ENCODE measurements at places on chromosomes 6 and 20. TPM values are rescaled to one million over a fixed set of nuclear protein-coding genes. Genes with fewer than 3 reads are reported as not detected.

DNA sequence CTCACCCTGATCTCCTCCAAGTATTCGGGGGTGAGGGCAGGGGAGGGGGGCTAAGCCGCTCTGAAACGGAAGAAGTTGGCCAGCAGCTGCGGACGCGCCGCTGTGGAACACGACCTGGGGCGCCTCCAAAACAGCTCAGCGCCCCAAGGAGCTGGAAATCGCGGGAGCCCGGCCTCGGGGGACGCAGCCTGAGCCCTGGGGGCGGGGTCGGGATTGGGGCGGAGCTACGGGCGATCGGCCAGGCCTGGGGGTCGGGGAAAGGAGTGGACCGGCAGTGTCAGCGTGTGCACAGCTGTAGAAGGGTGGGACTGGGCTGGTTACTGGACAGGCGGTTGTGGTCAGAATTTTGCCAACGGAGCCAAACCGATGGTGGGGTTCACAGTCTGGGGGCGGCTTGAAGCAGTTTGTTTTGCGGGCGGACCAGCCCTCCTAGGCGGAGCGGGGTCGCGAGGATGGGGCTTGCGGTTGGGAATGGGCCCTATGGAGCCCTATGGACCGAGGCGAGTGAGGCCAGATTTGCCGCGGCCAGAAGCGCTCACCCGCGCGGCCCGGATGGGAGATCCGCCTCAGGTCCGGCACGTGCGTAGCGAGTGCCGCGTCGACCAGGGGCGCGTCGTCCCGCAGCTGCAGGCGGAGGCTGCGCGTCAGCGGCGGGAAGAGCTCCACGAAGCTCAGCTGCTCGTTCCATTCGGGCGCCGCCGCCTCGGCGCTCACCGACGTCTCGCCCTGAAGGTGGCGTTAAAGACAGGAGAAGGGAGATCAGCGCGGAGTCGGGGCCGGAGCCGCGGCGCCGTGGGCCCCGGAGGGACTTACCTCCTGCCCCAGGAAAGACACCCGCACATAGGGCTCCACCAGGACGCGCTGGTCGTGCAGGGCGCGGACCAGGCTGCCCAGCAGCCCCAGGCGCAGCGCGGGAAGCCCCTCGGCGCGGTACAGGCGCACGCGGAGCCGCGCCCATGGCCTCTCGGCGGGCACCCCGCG is 14.3 kb upstream of the SPAG4 start:
- DNase-seq = no peak
- peaks cover 20% of the 10 kb centered on the region for H3K27me3 ChIP-seq
- H3K36me3 ChIP-seq = no peaks in the 10 kb centered on the region
- peaks cover 20% of the 10 kb centered on the region for H3K4me1 ChIP-seq

GRCh38 chr6:44606504-44606903 is 219.0 kb downstream of the CDC5L start:
- DNase-seq = no peak
- no peaks in the 10 kb centered on the region for H3K27me3 ChIP-seq
- no peak overlapping the region for H3K4me3 ChIP-seq
- H3K4me1 ChIP-seq = no peaks in the 10 kb centered on the region
- no peak overlapping the region for H3K27ac ChIP-seq
- no peaks in the 10 kb centered on the region for H3K36me3 ChIP-seq

DNA sequence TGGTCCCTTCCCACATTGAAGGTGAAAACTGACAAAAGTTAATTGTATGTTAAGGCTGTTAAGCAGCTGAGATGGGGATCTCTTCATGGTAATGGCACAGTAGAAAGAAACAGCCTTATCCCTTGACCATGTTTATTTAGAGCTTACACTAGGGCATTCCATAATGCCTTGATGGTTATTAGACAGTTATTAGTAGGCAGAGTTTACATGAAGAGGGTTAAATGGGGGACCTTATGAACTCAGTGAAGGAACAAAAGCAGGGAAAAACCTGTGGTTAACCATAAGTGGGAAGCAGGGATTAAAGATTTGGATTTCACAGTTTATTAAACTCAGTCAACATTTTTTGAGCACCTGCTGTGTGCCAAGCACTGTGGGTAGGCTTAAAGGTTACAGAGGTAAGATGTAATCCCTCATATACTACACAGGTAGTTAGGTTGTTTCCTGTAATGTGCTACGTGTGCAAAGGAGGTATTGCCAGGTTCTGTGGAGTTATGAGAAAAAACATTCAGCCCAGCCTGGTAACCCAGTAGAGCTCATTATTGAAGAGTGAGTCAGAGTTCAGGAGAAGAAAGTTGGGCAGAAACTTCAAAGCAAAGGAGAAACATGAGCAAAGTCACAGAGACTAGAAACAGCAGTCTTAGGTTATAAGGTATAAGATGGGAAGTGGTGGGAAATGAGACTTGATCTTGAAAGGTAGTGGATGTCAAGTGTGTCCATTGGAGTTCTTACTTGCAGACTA is 32.3 kb upstream of the GNRH2 start:
- no peaks in the 10 kb centered on the region for H3K27me3 ChIP-seq
- no peak for DNase-seq
- no peak overlapping the region for H3K27ac ChIP-seq
- H3K4me3 ChIP-seq = no peak overlapping the region

GRCh38 chr20:57450419-57450818 is 59.2 kb downstream of the RBM38 start:
- H3K4me3 ChIP-seq = no peak overlapping the region
- H3K27me3 ChIP-seq = peaks cover 3% of the 10 kb centered on the region
- H3K27ac ChIP-seq = no peak overlapping the region
- no peak for DNase-seq

DNA sequence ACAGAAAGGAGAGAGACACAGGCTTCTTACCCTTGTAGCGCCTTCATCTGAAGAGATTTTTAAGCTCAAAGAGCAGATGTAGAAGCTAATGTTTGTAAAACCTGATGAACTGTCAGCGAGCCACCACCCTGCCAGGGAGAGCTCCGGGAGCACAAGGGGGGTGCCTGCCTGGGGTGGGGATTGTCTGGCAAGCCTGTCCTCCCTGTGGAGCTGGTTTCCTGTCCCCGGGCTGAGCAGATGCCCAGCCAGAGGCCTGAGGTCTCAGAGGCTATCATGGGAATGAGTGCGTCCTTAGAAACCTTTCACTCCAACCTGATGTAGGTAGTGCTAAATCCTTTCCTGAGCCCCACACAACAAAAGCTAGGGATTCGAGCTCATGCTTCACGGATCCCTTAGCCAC is 41.9 kb upstream of the NR2E1 start:
- H3K27ac ChIP-seq = no peak overlapping the region
- no peaks in the 10 kb centered on the region for H3K36me3 ChIP-seq
- peaks cover 81% of the 10 kb centered on the region for H3K27me3 ChIP-seq
- peaks cover 12% of the 10 kb centered on the region for H3K4me1 ChIP-seq

- H3K4me1 ChIP-seq = no peaks in the 10 kb centered on the region
- no peak overlapping the region for H3K4me3 ChIP-seq
- no peak for DNase-seq
- H3K27ac ChIP-seq = no peak overlapping the region
These were observed 759 bp downstream of the CRISP3 start for GRCh38 chr6:49743429-49743828.

DNA sequence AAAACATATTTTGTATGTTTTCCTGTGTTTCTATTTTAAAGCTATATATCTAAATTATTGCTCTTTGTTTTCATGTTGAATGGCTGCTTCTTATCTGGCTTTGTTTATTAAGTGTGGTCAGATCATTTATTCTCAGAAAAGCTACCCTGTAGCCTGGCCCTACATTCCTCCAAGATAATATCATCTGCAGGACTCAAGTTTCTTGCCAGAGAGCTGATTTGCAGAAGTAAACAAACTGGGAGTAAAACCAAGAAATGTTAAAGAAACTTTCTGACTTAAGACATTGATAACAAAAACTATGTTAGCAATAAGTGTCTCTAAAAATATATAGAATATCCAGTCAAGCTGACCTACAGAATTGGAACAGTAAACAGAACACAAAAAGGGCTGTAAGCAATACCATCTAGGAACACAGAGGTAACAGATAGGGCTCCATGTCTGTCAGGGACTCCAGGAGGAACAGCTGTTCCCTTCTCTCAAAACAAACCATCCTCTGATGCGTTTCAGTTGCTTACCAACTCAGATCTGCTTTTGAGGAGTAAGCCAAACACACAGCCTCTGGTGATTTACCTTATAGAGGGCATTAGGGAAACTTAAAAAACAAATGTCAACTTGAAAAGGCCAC is 17.5 kb upstream of the CEP85L start:
- no peak overlapping the region for H3K27ac ChIP-seq
- H3K27me3 ChIP-seq = no peaks in the 10 kb centered on the region
- DNase-seq = no peak
- H3K36me3 ChIP-seq = no peaks in the 10 kb centered on the region
- no peak overlapping the region for H3K4me3 ChIP-seq

GRCh38 chr20:41776421-41776820 is 158.2 kb upstream of the CHD6 start:
- no peaks in the 10 kb centered on the region for H3K4me1 ChIP-seq
- no peak overlapping the region for H3K27ac ChIP-seq
- no peak for DNase-seq
- no peaks in the 10 kb centered on the region for H3K36me3 ChIP-seq
- H3K27me3 ChIP-seq = peaks cover 33% of the 10 kb centered on the region
- H3K4me3 ChIP-seq = no peak overlapping the region

GRCh38 chr6:165799391-165800153 is 136.5 kb upstream of the PDE10A start:
- H3K4me1 ChIP-seq = peaks cover 2% of the 10 kb centered on the region
- H3K36me3 ChIP-seq = no peaks in the 10 kb centered on the region
- DNase-seq = no peak
- H3K27me3 ChIP-seq = peaks cover 11% of the 10 kb centered on the region
- H3K27ac ChIP-seq = no peak overlapping the region

DNA sequence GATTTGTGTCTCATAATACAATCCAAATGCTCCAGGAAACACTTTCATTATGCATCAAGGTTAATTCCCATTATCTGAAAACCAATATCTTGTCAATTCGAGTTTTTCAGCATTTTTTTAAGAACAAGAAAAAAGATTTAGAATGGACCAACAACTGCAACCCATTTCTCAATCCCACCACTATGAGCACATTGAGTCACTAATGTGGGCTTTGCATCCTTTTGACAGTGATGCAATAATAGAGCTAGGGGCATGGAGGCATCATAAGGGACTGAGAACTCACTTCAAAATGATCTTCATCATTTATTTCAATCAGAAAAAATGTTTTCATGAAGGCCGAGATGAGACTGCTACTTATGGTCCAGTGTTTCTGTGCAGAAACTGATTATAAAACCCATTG is 74.8 kb upstream of the DEFB112 start:
- H3K36me3 ChIP-seq = no peaks in the 10 kb centered on the region
- no peak for DNase-seq
- no peak overlapping the region for H3K27ac ChIP-seq
- no peaks in the 10 kb centered on the region for H3K4me1 ChIP-seq
- H3K4me3 ChIP-seq = no peak overlapping the region

- no peak overlapping the region for H3K4me3 ChIP-seq
- H3K27me3 ChIP-seq = no peaks in the 10 kb centered on the region
- H3K27ac ChIP-seq = no peak overlapping the region
These were observed 58.0 kb downstream of the APCDD1L start for GRCh38 chr20:58457083-58457695.

- no peak overlapping the region for H3K4me3 ChIP-seq
- no peaks in the 10 kb centered on the region for H3K36me3 ChIP-seq
- no peak overlapping the region for H3K27ac ChIP-seq
- H3K4me1 ChIP-seq = peaks cover 3% of the 10 kb centered on the region
- DNase-seq = no peak
These were observed 654.5 kb upstream of the PTCHD4 start for GRCh38 chr6:48765352-48765961.

GRCh38 chr20:37564388-37565133 is 36.9 kb upstream of the BLCAP start:
- no peak overlapping the region for H3K27ac ChIP-seq
- peak; percentile 72 for DNase-seq
- H3K27me3 ChIP-seq = peaks cover 60% of the 10 kb centered on the region
- H3K4me1 ChIP-seq = peaks cover 3% of the 10 kb centered on the region

- no peak for DNase-seq
- H3K27ac ChIP-seq = no peak overlapping the region
- no peaks in the 10 kb centered on the region for H3K27me3 ChIP-seq
- H3K36me3 ChIP-seq = no peaks in the 10 kb centered on the region
These were observed 27.4 kb downstream of the STXBP5 start for GRCh38 chr6:147231589-147231988.

GRCh38 chr6:133764008-133764753 is 124.7 kb upstream of the TCF21 start:
- DNase-seq = no peak
- no peaks in the 10 kb centered on the region for H3K36me3 ChIP-seq
- peaks cover 6% of the 10 kb centered on the region for H3K4me1 ChIP-seq

DNA sequence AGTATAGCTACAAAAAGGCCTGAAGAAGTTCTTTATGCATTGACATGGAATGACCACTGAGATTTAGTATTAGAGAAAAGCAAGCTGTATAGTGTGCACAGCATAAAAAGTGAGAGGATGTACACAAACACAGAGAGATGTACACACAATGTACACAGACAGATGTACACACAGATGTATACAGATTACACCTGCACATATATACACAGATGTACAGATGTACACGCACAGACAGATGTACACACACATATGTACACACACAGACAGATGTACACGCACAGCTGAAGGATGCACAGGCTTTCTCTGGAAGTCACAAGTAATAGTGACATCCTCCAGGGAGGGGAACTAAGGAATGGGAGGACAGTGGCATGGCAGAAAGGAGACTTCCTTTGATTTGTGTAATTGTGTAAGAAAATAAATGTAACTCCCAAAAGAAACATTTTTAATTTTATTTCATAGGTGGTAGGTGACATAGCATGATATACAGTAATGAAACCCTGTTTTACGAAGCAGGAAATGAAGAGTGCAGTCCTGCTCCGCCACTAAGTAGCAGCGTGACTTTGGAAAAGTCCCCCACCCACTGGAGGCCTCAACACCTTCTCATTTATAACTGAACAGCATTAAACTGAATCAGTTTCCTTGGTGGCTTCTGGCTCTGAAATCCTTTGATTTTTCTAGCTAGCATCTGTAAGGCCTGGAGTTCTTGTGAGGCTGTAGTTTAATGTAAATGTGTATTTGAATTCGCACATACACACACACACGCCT is 14.1 kb downstream of the NFATC2 start:
- peaks cover 32% of the 10 kb centered on the region for H3K4me1 ChIP-seq
- no peak for DNase-seq

DNA sequence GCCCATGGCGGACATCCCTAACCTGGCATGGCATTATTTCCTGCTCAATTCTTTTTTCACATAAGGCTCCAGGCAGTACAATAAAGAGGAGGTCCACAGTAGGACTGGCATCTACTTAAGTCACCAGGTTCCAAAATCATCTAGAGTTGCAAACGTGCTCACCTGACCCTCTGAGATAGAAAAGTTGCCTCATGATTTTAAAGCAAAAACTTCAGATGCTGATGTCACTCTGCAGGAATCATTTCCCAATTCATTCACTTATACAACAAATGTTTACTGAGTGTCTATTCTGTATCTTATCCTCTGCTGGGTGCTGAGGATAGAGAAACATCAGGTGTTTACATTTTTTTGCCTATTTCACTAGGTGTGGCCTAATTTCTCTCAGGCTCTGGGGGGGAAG is 2.2 kb downstream of the ADGRF4 start:
- no peak for DNase-seq
- no peaks in the 10 kb centered on the region for H3K36me3 ChIP-seq
- no peaks in the 10 kb centered on the region for H3K27me3 ChIP-seq
- peak overlapping the region; percentile 26 for H3K4me3 ChIP-seq
- H3K27ac ChIP-seq = peak overlapping the region; percentile 85
- H3K4me1 ChIP-seq = peaks cover 22% of the 10 kb centered on the region

GRCh38 chr6:55943329-55943728 is 67.9 kb upstream of the BMP5 start:
- no peaks in the 10 kb centered on the region for H3K27me3 ChIP-seq
- no peak overlapping the region for H3K27ac ChIP-seq
- H3K4me1 ChIP-seq = no peaks in the 10 kb centered on the region

The SNAI1 gene
- total RNA-seq = 1.4 TPM

The TMC2 gene
- total RNA-seq = not detected

The MCHR2 gene
- not detected for total RNA-seq

The SLC4A11 gene
- 9.9 TPM for total RNA-seq

The SPATS1 gene
- not detected for total RNA-seq

The C20orf144 gene
- not detected for total RNA-seq

The HSPA12B gene
- total RNA-seq = 1.9 TPM

The INSM1 gene
- total RNA-seq = not detected

Data from suprapubic skin (tissue), 4 donors.